ENCODE measurements at places on chromosomes 5 and 9.

GRCh38 chr9:76911971-76912370, 6.1 kb upstream of the PRUNE2 start:
- no peak for DNase-seq

GRCh38 chr5:15440434-15440833, 59.5 kb upstream of the FBXL7 start:
- no peak for DNase-seq

- no peak for DNase-seq
These were observed 243.5 kb downstream of the ENC1 start for GRCh38 chr5:74396913-74397622.

DNA sequence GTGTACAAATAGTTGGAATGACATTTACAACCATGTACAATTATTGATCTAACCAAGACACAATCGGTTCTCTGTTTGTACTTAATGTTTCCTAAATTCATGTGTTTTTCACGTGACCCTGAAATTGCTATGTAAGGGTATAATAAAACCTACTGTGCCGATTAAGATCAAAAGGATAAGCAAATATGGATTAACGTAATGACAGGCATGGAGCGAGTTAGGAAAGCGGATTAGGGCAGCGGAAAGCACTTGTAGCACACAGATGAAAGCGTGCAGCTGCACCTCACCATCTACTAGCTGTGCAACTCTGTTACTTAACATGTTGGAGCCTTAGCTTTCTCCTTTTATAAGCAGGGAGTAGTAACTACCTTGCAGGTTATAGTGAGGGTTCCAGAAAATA, 38.3 kb upstream of the ZFYVE16 start:
- DNase-seq, result no peak

DNA sequence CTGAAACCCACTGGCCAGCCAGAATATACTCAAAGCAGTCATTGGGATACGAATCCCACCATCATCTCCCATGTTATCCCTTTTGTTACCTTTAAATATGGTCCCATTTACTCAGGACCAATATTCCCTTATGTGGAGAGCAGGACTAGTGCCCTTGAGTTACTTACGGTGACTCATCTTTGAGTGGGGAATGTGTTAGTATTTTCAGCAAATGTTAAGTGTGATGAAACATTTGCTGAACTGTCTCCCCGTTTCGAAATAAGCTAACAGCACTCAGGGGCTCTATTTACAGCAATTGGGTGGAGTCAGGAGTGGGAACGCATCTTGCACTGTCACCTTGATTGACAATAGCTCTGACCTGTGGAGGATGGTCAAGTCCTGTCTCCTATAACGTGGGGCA, 67.4 kb downstream of the CTSL start:
- no peak for DNase-seq

- DNase-seq, result no peak
These were observed 10.5 kb downstream of the BRD3 start for GRCh38 chr9:134057307-134057657.

Data from NCI-H446 treated with DMSO at 0.1 percent for 48 hours (cell line).